Airway epithelial cell (primary cell): ENCODE measurements at places on chromosomes 2 and 18. TPM values are rescaled to one million over a fixed set of nuclear protein-coding genes. Genes with fewer than 3 reads are reported as not detected.

Gene RFTN2
- total RNA-seq, result not detected in 2 replicates

Gene TCF23
- not detected in 2 replicates for total RNA-seq

Gene NEB
- total RNA-seq, result 0.07 TPM in 1 of 2 replicates, not detected in the other

Gene CD226
- 0.14 TPM in 1 of 2 replicates, not detected in the other for total RNA-seq

Gene ABCG8
- total RNA-seq, result not detected in 2 replicates

Gene SP9
- not detected in 2 replicates for total RNA-seq
